SJSA1 (cell line): ENCODE measurements at places on chromosomes 11 and 22. TPM values are rescaled to one million over a fixed set of nuclear protein-coding genes. Genes with fewer than 3 reads are reported as not detected.
A peak's percentile ranks its signal among the peaks of the same experiment; 100 is the strongest.

DNA sequence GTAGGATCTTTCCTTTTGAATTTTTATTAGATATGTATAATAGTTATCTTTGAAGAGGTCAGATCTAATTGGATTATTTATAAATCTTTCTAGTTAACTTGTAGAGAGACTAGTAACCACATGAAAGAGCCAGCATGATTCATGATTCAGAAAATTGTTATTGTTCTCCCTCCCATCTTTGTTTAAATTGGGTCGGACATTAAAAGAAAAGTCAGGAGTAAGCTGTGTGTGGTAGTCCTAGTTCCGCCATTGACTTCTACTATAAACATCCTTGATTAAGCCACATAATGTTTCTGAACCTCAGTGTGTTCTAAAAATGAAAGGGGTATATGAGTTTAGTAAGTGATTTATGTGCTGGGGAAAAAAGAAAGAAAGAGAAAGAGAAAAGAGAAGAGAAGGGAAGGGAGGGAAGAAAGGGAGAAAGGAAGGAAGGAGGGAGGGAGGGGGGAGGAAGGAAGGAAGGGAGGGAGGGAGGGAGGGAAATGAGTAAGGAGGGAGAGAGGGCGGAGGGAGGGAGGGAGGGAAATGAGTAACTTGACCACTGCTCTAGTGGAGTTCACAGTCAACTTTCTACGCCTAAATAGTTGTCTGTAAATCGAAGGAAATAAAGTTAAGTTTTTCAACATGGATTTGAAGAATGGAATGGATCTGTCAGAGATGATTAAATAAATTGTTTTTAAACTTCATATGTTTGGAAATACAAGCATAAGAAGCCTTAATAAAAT, 32.9 kb downstream of the SIK2 start:
- DNase-seq: peak; percentile 59

DNA sequence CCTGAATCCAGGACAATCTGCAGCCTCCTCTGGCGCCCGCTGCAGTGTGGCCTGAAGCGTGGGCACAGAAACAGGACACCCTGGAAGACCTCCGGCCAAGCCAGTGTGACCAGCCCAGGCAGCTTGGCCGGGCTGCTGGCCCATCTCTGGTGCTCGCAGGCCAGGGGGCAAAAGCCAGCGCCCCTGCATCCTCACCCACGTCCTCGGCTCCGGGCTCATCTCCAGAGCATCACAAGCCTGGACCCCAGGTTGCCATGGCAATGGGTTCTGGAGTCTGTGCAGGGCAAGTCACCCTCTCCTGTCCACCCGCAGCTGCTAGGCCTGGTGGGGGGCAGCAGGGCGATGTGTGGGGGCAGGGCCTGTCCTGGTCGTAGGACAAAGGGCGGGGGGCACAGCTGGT, 9.3 kb upstream of the PDGFB start:
- no peak for DNase-seq

- DNase-seq: no peak
These were observed 40.4 kb downstream of the SLCO2B1 start for GRCh38 chr11:75191330-75191717.

GLYAT gene
- not detected in 2 replicates for total RNA-seq

DNA sequence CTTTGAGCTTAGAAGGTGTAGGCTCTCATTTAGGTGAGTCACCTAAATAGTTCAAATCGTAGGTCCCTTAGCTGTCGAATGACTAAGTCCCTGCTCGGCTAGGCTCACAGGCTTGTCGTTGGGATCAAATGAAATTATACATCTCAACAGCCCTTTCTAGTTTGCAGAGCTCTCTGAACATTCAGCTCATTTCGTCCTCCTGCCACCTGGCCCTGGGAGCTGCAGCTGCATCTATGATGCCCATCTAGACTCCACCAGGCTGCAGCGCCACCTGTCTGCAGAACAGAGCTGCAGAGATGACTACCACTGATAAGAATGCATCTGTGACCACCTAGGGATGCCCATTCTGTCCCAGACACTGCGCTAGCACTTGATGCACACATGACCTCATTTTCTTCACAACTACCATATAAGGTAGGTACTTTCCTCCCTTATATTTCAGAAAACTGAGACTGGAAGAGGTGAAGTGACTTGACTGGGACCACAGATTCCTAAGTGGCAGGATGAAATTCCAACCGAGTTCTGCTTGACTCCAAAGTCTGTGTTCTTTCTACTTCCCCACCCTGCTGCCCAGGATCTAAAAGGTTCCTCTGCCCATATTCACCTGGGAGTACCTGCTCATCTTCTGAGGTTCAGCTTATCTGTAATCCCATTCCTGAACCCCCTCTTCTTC, 141.1 kb upstream of the NARS2 start:
- peak; percentile 44 for DNase-seq

CTSW gene
- total RNA-seq: 1.9 TPM in 1 of 2 replicates, not detected in the other

- DNase-seq: no peak
These were observed 84.6 kb upstream of the GUCY1A2 start for GRCh38 chr11:107102692-107103477.

SLCO2B1 gene
- 0.13 and 2.2 TPM in 2 replicates for total RNA-seq

DNA sequence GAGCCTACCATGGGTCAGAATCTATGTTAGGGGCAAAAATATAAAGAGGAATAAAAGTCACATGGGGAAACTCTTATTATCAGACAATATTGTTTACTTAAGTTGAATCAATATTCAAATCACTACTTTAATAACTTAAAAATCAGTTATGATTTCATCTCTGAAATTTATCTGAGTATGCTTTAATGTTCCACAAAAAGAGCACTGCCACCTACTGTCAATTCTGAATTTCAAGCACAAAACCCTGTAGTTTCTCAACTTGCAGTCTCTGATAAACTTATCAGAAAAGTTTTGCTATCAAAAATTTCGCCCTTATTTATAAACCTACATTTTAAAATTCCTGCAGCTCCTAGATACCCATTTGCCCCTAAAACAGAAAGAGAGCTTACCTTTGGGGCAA, 47.3 kb downstream of the RDX start:
- DNase-seq: no peak

- DNase-seq: no peak
These were observed 49.0 kb downstream of the FZD4 start for GRCh38 chr11:86906198-86906597.

DNA sequence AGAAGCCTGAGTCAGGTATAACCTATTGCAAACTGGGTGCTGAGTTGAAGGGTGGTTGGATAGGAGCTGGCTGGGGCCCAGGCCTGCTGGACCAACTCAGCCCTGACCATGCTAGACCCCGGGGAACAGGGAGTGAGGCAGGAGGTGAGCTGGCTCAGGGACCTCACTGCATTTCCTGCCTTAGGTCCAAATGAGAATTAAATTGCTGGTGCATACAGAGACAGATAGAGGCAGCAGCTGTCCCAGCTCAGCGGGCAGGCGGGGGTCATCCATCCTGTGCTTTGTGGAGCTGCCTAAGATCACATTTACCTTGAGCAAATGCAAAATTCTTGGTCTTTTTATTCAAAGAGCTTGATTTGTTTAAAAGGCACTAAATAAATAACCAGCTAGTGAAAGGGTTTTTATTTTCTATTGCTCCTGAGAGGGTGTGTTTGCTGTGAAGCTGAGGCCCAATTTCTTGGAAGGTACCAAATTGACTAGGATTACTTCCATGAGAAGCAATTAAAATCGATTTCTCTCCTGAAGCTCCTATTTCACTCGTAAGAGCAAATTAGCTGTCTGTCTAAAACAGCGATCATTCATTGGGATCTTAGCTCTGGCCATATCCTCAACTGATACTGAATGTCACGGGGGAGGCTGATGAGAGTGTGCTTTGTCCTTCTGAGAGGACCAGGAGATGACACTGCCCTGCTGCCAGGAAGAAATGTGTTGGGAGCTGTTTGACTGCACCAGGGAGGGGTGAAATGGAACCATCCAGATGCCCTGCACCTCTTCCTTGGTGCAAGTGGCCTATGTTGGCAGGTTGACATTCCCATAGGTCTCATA, 24.9 kb downstream of the USH1C start:
- no peak for DNase-seq

DNA sequence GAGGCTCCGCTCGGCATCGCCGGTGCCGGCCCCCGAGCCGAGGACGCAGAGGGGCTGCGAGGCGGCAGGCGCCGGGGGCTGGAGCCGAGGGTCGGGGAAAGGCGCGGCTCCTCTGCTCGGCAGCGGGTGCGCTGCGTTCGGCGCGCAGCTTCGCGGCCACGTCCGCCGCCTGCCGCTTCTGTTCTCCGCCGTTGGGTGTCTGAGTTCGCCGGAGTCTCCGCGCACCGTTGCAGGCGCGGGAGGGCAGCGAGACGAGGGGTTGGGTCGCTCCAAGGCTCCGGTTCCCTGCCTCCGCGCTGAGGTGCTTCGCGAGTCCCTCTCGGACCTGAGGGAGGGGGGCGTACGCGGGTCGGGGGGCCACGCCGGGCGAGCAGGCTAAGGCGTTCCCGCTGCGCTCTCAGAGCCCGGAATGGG, 347 bp downstream of the MN1 start:
- DNase-seq: peak; percentile 60

MMP27 gene
- total RNA-seq: not detected in 2 replicates

GRCh38 chr11:10918698-10919097, 60.8 kb upstream of the ZBED5 start:
- DNase-seq: no peak

DNA sequence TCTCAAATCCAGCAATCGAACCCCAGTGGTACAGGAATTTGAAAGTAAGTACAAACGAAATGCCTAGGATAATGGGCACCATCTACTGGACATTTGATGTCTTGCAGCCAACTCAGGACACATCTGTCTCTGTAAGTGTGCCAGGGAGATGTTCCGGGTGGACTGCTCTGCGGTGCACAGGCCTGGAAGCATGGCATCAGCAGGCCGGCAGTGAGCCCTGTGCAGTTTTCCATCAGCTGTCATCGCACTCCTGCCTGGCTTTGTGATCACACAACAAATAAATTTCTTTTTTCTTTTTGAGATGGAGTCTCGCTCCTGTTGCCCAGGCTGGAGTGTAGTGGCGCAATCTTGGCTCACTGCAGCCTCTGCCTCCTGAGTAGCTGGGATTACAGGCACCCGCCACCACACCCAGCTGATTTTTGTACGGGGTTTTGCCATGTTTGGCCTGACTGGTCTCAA, 71.0 kb downstream of the JAM3 start:
- DNase-seq: peak; percentile 17

DNA sequence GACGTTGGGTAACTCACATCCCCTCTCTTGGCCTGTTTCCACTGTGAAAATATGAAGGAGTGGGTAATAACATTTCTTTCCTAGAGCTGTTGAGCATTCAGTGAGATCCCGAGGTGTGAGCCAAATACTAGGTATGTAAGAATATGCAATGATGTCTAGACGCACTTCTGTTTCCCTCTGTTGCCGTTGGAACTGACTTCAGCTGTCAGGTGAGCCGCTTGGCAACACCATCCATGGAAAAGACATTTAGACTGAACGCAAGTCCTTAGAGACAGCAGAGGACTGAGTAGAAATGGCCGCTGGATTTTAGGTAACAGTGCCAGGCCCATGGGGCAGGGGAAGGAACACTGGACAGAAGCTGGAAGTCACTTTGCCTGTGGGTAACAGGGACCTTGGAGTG, 29.5 kb upstream of the SHANK2 start:
- no peak for DNase-seq

PICALM gene
- total RNA-seq: 105 and 132 TPM in 2 replicates

NTM gene
- total RNA-seq: 0.34 TPM in 1 of 2 replicates, not detected in the other

GRCh38 chr11:1517117-1518005, 30.8 kb upstream of the MOB2 start:
- no peak for DNase-seq

GRCh38 chr11:86772999-86773398, 27.3 kb upstream of the PRSS23 start:
- no peak for DNase-seq

HEPN1 gene
- not detected in 2 replicates for total RNA-seq

DNA sequence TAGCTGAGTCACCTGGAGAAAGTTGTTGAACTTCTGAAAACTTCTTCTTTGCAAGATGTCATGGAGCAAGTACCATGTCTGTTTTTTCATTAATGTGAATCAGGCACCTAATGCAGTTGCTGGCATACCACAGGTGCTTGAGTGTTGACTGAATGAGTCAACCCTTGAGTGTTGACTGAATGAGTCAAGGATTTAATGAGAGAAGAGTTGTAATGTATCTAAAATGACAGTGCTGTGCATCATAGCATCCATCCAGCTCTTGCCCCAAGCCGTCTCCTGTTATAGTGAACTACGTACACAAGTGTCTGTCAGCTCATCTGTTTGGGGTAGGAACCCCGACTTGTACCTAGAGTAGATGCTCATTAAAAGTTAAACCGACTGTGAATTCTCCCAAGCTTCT, 93.1 kb downstream of the CWC15 start:
- DNase-seq: no peak

DNA sequence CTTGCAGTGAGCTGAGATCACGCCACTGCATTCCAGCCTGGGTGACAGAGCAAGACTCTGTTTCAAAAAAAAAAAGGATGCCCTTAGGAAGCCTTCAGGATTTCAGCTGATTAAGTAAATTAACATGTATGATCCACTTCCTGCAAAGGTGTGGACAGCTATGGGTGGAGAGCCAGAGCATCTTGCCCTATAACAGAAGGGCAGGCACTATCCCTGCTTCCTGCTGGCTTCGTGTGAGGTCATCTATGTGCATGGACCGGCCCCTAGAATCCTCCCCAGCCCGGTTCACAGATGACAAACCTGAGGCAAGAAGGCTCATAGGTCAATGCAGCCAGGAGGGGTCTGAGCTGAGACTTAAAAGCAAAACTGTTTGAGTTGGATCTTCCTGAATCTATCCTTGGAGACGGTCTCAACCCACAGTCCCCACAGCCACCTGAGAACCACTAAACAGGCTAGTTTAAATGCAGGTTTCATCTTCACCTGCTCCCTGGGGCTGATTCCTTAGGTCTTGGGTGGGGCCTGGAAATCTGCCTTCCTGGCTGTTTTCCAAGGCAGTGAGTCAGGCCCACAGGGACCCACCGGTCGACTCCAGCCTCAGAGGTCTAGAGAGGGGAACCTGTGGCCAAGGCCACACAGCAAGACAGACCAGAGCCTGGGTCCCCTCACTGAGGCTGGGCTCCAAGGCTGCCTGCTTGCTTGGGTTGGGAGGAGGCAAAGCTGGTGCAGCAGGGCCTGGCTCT, 55.2 kb upstream of the MPEG1 start:
- peak; percentile 76 for DNase-seq

DNA sequence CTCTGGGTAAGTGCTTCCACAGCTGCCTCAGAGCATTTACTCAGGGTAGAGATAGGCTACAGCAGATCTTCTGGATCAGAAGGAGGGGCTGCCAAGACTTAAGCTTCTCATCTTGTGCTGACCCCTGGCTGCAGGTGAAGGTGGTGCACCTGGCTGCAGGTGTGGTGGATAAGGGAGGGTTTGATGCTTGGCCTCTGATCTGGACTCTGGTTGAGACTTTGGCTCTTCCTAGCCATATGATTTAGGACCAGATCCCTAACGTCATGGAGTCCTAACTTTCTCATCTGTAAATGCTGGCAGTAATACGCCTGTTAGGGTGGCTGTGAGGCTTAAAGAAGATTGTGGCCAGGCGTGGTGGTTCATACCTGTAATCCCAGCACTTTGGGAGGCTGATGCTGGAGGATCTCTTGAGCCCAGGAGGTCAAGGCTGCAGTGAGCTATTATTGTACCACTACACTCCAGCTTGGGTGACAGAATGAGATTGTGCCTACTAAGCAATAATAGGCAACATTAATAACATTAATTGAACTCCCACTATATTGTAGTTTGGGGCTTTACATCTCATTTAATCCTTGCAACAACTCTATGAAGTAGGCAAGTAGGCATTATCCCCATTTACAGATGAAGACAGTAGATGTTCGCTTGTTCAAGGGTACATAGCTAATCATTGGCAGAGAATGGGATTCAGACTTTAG, 10.7 kb downstream of the DTX4 start:
- DNase-seq: no peak

SLC7A4 gene
- total RNA-seq: not detected in 2 replicates
